Aorta (tissue), 5 donors: ENCODE measurements at places on chromosomes 7 and 10. TPM values are rescaled to one million over a fixed set of nuclear protein-coding genes. Genes with fewer than 3 reads are reported as not detected.

GRCh38 chr7:18495412-18496340 is at the start of gene HDAC9:
Gene HDAC9 (plus strand): TSS chr7:18495749. CDS start chr7:18496303, 554 bp downstream.
- peak; percentile 70 for DNase-seq

- no peak for DNase-seq
These were observed 27.8 kb downstream of the ENTPD1 start for GRCh38 chr10:95783741-95784140.

DNA sequence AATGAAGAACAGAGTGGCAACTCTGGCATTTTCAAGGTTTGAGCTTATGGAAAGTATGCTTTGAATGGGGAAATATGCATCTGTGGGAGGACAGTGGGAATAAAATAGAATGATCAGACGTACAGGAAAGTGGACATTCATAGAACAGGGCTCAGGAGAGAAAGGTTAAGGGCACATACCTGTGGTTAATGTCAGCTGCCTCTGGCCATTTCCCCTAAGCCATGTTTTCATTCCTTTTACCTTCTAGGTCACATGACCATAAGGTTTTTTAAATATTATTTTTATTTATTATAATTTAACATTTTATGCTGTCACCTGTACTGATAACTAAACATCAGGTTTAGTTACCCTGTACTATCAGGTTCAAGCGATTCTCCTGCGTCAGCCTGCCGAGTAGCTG is 52.8 kb downstream of the LRRC4 start:
- no peak for DNase-seq

DNA sequence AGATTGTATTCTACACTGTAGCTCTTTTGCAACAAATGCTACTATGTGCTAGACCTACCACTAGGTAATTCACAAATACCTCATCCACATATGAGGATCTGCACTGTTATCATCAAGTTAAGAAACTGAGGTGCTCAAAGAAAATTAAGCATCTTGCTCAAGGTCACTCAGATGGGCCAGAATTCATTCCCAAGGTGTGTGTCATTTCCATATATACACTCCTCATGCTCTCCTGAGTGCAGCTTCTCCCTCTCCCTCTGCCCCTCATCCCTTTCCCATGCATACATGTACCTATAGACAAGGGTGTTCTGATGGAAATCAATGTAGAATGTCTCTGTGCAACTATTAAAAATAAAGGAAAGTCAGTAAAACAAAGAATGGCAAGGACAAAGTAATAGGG is 146.2 kb downstream of the ZNF438 start:
- DNase-seq, result no peak

DNA sequence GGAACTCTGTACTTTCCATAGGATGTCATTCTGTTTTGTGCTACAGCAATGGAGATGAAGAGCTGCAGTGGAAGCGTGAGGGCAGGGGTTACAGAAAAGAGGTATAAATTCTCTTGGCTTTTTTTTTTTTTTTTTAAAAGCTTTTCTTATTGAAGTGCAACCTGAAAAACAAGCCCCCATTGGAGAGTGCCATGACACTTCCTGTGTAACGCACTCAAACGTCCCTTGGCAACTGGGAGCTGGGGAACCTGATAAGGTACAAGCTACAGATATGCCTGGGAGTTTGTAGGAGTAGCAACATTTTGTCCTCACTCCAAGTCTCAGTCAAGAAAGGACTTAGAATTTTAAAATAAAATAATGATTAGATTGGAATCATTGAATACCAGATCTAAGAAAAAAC is 512.1 kb downstream of the RPS24 start:
- no peak for DNase-seq

DNA sequence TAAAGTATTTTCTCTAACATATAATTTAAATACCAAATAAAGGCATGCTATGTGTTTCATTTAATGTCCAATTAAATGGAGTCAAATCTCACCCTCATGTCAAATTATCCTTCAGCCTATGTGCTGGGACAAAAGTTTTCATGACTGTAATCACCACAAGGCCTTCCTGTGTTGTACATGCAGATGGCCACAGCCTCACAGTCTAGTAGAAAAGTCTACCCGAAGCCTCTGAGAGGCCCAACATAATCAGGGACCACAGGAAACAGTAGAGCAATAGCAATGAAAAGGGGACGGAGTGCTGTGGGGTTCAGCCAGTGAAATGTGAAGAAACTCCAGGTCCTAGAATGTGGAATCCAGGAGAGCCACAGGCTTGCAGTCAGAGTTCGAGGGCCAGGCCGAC is 140.2 kb upstream of the KLF6 start:
- DNase-seq, result no peak

DNA sequence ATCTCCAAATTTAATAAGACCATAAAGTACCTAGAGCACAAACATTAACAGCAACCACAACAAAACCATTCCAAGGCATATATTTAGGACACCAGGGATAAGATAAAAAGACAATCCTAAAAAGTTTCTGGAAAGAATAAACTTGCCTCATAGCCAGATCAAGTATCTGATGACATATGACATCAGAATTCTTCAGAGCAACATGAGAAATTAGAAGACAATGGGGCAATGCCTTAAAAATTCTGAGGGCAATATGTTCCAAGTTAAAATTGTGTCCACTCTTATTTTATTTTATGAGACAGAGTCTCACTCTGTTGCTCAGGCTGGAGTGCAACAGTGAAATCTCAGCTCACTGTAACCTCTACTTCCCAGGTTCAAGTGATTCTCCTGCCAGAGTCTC is 2.8 kb downstream of the EFCAB10 start:
- no peak for DNase-seq

DNA sequence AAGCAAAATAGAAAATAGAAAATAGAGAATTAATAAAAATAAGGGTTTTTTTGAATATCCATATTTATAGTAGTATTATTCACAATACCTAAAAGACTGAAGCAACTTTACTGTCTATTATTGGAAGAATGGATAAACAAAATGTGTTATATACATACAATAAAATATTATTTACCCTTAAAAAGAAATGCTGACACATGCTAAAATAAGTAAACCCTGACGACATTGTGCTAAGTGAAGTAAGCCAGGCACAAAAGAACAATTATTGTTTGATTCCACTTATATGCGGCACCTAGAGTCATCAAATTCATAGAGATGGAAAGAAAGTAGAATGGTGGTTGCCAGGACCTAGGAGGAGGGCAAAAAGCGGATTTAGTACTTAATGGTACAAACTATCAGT is 39.0 kb downstream of the LRRC17 start:
- DNase-seq, result no peak

GRCh38 chr7:72182036-72182435 is 230.1 kb downstream of the CALN1 start:
- no peak for DNase-seq

DNA sequence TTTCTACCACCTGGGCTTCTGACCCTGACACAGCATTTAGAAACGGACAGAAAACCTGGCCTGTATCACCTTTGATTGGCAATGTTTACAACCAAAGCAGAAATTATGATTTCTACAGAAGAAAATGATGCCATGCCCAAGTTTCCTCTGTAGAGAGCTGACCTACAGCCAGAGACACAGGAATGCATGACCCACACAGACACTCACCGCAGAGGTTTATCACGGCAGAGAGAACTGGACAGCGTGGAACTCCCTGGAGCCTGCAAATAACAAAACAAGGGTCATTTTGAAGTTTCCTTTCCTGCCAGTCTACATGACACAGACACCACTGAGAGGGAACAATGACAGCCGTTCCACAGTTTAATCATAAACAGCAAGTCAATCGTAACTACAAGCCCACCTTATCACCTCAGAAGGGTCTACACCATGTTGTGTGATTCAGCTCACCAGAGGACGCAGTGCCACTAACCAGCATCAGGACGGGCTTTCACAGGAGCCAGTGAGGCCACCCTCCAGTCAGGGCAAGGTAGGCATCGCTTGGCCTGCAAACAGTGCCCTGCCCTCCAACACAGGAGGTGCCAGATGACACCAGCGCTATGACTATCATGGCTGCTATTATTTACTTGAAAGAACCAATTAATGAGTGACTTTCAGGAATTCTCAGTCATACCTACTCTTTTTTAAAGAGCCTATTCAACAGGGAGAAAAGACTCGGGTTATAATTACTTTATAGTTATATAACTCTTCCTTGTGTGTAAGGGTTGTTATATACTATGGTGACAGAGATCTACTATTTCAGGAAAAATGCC is 139.9 kb downstream of the TNS3 start:
- DNase-seq, result no peak

- no peak for DNase-seq
These were observed 86.1 kb downstream of the LRRTM3 start for GRCh38 chr10:67011981-67012380.

DNA sequence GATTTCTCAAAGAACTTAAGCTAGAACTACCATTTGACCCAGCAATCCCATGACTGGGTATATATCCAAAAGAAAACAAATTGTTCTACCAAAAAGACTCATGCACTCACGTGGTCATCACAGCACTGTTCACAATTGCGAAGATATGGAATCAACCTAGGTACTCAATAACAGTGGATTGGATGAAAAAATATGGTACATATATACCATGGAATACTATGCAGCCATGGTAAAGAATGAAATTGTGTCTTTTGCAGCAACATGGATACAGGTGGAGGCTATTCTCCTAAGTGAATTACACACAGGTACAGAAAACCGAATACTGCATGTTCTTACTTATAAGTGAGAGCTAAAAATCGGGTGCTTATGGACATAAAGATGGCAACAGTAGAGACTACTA is 61.8 kb downstream of the PIK3CG start:
- DNase-seq, result no peak

GRCh38 chr7:141402277-141402996 is 148.8 kb upstream of the AGK start:
- no peak for DNase-seq

DNA sequence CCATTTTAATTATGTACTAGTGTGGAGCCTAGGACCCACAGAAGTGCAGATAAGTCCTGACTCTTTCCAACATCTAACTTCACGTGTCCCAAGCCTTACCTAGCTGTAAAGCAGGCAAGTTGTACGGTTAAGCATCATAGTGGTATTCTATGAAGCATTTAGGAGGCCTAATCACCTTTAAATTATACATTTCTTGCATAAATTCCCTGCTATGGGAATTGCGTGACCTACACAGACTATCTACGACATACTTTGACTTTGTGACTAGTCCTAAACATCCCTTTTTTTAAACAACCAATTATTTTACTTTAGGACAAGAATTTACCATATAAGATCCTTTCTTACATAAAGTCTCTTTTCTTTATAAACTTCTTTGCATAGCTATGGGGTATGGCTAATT is 37.7 kb upstream of the LRGUK start:
- no peak for DNase-seq

DNA sequence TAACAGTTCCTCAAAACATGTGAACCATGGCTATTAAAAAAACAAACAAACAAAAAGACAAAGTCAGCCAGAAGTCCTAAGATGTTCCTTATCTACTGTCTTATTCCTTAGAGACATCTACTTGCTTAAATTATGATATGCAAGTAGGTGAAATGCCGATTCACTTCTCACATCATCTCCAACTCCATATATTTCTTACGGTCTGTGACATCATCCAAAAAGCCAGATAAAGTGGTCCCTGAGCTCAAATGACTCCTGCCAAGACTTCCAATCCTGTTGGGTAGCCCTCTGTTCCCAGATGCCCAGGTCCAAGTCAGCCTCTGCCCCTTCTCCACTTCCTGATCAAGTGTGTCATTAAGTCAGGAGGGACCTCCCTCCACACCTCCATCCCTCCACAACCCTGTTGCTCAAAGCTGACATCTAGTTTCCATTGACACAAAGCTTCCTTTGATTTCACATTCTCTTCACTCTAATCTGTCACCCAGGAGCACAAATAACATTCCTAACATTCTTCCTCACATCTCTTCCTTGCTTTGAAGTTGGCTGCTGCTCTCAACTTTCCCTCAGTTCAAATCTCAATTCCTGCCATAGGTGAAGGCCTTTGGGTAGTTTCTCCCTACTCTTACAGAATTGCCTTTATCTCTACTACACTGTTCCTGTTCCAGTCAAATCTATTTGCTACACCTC is 56.1 kb upstream of the PDLIM1 start:
- DNase-seq, result no peak

DNA sequence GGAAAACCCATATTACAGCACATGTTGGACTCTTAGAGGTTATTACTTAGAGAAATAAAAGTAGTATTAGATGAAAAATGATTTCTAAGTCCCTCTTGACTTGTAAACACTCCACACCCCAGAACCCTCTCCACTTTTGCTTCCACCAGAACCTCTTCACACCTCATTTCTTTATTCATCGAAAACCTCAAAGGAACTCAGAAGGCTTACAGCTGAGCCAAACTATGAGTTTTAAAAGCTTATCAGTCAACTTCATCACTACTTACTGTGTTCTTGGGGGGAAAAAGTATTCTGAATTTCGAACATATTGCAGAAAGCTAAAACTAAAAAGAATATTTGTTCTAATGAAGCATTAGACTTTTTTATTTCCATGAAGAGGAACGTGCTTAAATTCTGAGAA is 547.8 kb upstream of the STEAP1 start:
- no peak for DNase-seq

DNA sequence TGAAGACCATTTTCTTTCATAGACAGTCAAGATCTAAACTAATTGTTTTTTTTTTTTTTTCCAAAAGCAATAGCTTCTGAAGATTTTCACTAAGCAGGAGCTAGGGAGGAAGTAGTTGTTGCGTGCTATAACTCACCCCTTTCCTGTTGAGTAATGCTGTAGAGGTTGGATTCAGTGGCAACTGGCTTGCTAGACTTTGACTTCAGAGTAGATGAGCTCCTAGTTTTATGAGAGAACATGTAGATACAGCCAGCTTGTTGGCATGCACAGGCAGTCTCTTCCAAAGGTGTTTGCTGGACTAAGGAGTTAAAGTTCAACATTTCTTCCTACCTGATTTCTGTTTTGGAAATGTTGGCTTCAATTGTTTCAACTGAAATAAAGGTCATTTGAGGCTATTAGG is 66.2 kb upstream of the MXI1 start:
- DNase-seq, result no peak

DNA sequence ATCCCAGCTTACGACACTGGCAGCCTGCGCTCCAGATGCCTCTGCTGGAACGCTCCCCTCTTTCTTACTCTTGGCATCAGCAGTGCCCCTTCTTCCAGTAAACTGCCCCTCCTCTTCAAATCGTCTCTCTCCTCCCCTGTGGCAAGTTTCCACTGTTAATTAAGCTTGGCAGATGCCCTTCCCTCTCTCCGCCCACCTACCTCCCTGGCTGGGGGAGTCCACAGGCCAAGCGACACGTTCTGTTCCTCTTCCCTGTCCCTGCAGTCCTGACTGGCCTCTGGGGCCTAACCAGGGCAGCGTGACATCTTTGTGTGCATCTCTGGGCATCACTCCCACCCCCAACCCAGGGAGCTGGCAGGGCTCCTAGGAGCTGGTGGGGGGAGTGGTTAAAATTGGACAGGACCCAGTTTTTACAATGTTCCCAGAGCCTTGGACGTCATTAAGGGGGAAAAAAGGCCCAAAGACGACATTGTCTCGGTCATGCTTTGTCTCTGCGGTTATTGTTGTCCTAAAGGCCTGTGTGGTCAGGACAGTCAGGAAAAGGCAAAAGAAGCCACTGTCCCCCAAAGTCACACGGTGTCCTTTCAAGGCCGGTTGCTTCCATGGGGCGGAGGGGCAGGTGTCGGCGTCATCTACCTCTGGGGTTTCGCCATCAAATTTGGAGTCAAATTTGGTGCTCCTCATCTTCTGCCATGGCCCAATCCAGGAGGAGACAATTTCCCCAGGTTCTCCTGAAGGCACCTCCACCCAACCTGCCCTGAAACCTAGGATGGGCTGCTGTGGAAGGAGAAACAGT is 54.2 kb downstream of the DLG5 start:
- DNase-seq, result no peak

- no peak for DNase-seq
These were observed 70.0 kb downstream of the CABCOCO1 start for GRCh38 chr10:61732629-61733278.

The SAMD9L gene
- 23.1 TPM for total RNA-seq

The OR2A1 gene
- 0.16 TPM for total RNA-seq

The IL6 gene
- 13.1 TPM for total RNA-seq

The BAMBI gene
- total RNA-seq, result 34.5 TPM

The LIPF gene
- not detected for total RNA-seq

The EN2 gene
- not detected for total RNA-seq
